SK-N-DZ (cell line): ENCODE measurements at places on chromosomes 13 and 19.

DNA sequence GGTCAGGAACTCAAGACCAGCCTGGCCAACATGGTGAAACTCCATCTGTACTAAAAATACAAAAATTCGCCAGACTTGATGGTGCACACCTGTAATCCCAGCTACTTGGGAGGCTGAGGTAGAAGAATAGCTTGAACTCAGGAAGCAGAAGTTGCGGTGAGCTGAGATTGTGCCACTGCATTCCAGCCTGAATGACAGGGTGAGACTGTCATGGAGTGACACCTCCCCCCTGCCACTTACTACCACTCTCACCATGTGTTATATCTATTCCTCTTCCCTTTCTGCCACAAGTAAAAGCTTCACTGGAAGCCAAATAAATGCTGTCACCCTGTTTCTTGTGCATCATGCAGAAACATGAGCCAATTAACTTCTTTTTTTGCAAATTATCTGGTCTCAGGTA is 10.6 kb upstream of the CEACAM4 start:
- no peak for DNase-seq

DNA sequence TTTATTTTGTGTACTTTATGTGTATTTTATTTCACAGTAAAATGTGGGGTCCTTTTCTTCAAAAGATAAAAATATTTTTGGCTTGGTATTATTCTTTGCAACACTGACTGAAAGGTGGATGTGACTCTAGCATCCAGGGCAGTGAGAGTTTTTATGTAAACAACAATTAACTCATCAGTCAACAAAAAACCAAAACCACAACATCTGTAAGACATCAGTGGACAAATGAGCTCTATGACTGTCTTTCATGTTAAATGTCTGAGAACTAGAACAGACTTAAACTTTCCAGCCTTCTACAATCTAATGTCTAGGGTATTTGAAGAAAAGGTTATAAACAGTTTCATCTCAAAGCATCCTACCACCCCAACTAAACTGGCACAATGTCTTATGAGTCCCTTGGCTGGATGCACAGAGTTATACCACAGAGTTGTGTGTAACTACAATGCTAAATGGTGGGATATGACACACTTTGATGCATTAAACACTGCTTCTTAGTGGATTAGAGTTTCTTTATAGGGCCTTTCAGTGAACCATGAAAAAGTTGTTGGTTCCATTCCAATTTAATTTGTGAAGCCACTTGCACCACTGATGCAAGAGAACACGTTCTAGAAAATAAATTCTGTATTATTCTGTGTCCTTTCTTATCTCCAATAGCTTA is 544.2 kb upstream of the KLF12 start:
- DNase-seq, result no peak

- DNase-seq, result no peak
These were observed 46.1 kb downstream of the HSPH1 start for GRCh38 chr13:31115616-31116015.

DNA sequence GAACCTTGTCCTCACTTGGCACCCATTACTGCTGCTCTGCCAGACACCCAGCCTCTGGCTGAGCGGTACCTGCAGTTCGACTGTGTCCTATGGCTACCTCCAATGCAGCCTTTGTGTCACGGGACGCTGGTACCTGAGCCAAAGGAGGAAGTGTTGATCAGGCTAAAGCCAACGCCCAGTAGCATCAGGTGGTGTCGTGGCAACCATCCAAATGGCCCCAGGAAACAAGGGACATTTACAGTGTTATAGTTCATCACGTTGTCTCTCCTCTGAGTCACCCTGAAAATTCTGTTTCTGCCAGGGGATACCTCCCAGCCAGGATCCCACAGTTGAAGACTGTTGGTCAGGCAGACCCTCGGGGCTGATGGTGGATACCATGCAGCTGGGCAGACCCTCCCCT is 10.1 kb downstream of the RHPN2 start:
- DNase-seq, result no peak

- no peak for DNase-seq
These were observed 51.7 kb downstream of the KATNAL1 start for GRCh38 chr13:30255696-30256095.

- no peak for DNase-seq
These were observed 211.4 kb downstream of the KCNRG start for GRCh38 chr13:50226515-50227155.

GRCh38 chr13:95564091-95564490 is 11.6 kb downstream of the CLDN10 start:
- no peak for DNase-seq
